ENCODE measurements at places on chromosomes 7 and 10.

DNA sequence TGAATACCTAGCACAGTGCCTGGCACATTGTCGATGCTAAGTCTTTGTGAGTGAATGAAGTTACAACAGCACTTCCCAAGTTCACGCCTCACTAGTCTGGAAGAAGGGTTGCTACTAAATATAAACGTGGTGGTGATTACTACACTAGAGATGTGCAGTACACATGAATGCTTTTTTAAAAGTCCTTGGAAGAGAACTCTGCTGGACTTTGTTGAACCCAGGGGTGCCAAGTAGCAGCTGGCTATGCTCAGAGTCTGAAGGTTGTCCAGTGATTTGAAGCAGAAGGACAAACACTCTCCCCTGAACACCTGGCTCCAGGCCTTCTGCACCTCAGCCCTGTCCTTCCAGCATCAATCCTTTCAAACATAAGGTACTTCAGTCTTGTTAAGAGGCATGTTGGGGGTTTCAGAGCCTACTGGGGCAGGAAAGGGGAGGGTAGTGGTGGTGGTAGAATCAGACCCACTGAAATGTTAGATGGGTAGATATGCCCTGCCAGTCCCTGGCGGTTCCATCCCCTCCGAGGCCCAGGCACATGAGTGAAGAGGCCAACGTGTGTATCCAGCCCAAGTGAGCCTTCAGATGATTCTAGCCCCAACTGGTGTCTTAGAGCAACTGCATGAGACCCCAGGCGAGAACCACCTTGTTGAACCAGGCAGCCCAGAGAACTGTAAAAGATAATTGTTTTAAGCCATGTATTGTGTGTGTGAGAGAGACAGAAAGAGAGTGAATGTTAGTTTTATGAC is 94.4 kb downstream of the TAX1BP1 start:
- DNase-seq = no peak

DNA sequence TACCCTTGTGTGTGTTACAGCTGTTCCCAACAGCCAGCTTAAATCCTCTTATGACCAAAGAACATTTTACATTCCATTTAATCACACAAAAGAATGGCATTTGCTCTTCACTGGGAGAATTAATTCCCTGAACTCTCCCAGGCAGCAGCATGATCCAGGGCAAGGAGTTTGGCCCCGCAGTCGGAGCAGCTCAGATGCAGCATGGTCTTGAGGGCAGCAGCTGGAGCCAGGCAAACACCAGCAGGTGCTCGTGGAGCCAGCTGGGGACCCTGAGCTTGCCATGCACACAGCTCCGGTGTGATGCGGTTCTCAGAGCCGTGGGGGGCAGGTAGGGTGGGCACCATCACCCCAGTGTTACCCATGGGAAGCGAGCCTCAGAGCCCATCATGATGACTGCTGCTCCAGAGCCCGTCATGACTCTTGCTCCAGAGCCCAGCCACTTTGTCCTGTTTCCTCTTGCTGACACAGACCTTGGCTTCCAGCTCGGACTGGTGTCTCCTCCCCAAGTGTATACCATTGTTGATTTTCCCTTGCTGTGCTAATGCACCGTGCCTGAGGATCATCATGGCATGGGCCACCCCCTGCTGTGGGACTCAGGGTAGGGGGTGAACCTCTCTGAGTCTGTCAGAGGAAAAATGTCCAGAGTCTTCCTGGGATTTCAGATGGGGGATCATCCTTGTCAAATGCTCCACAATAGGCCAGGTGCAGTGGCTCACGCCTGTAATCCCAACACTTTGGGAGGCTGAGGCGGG is 75.8 kb downstream of the ZRANB1 start:
- no peak for DNase-seq

DNA sequence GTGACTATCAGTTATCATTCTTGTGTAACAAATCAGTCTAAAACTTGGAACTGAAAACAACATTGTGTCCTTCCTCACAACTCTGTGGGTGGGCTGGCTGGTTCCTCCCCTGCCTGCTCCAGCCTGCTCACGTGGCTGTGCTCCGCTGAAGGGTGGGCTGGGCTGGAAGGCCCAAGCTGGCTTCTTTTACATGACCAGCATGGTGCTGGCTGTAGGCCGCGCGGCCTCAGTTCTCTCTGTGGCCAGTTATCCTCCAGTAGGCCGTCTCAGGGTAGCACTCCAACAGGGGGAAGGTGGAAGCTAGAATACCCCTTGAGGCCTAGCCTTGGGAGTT is 11.3 kb downstream of the ADAMTS14 start:
- no peak for DNase-seq

- no peak for DNase-seq
These were observed 87.5 kb upstream of the GATA3 start for GRCh38 chr10:7967035-7967434.

GRCh38 chr7:100472854-100473499 is 6.0 kb downstream of the TSC22D4 start:
- DNase-seq = no peak

DNA sequence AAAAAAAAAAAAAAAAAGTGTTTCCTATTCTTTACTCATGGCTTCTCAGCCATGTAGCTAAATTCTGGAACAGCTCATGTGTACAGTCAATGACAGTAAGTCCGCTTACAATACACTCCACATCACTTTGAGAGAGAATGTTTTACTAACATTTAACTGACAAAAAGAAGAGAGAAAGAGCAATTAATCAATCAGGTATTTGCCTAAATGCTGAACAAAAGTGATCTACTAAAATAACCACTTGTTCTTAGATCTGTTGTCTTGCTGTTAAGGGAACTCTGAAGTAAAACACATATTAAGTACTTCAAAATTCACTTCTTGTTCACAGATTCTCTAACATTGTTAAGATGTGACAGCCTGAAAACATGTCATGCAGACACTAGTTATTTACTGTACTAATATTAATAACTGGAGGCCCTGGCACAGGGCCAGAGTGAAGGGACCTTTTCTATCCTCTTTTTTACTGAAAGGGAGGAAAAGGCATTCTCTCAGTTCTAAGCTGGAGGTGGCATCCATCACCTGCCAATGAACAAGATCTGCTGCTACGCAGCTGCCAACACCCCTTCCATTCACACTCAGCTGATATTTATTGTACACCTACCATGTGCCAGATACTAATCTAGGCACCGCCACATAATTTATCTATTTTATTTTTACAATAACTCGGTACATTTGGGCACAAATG is 72.6 kb downstream of the AHR start:
- DNase-seq = no peak

DNA sequence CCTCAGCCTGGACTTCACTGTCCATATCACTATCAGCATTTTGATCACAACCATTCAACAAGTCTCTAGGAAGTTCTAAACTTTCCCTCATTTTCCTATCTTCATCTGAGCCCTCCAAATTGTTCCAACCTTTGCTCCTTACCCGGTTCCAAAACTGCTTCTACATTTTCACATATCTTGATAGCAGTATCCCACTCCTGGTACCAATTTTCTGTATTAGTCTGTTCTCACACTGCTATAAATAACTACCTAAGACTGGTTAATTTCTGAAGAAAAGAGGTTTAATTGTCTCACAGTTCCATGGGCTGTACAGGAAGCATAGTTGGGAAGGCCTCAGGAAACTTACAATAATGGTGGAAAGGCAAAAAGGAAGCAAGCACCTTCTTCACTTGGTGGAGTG is 11.9 kb downstream of the THAP5 start:
- no peak for DNase-seq

DNA sequence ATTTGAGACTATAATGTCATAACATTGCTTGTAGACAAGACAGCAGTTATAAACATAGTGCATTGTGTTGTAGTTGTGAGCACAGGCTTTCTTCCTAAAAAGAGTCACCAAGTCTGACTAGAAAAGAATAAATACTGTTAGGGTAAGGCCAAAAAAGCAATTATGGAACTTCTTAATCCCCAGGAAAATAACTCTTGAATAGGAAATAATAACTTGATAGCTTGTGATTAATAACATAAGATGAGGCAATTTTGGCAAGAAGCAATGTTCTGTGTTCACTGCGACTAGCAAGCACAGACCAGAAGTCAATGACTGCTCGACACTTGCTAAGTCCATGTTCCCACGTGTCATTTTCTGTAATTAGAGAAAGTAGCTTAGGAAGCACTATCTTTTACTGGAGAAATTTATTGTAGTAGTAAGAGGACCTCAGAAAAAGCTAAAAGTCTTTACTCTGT is 97.1 kb downstream of the AGMO start:
- DNase-seq = no peak

DNA sequence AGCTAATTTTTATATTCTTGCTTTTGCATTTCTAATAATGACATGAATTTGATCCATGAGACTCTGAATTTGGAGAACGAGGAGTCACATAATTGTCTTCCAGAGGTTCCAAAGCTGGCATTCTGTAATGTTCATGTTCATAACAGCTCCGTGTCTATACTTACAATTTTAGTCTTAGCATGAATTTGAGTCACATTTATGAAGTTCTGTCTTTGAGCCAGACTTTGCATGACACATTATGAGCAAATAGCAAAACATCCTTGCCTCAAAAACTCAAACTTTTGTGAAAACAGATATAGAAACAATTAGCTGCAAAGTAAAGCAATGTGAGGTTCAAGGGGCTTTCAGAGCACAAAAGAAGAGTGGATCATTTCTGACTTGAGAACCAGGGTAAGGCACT is 44.5 kb upstream of the CAV2 start:
- no peak for DNase-seq

DNA sequence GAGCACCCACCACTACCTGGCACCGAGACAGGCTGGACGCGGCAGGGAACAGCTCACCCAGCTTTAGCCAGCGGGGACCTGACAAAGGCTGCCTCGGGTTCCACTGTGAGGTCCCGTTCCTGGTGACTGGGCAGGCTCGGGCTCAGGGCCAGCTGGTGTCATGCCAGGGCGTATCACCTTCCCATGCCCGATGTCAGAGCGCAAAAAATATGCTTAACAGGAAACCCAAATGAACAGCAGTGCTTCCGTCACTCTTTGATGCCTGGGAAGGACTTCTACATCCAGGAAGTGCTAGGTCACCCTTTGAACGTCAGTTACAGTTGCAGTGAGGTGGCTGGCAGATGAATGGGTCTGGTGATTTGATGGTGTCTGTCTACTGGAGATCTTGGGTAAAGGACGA is 106.0 kb downstream of the ADARB2 start:
- DNase-seq = no peak

DNA sequence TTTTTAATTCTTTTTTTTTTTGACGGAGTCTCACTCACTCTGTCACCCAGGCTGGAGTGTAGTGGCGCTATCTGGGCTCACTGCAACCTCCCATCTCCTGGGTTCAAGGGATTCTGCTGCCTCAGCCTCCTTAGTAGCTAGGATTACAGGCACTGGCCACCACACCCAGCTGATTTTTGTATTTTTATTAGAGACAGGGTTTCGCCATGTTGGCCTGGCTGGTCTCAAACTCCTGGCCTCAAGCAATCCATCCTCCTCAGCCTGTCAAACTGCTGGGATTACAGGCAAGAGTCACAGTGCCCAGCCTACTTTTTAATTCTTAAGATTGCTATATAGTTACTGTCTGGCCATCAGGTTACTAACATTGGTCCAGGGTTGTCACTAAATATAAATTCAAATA is 59.6 kb downstream of the ZNF277 start:
- no peak for DNase-seq

DNA sequence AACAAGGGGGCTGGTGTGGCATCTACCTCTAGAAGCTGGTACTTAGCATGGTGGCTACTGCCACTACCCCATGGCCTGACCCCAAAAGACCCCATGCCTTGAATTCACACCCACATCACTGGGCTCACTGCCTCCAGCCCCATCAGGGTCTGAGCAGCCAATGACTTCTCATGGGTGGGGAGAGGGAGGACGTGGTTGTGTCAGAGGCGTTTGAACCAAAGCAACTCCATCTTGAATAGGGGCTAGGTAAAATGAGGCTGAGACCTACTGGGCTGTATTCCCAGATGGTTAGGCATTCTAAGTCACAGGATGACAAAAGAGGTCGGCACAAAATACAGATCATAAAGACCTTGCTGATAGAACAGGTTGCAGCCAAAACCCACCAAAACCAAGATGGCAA is 15.2 kb downstream of the KCP start:
- no peak for DNase-seq

DNA sequence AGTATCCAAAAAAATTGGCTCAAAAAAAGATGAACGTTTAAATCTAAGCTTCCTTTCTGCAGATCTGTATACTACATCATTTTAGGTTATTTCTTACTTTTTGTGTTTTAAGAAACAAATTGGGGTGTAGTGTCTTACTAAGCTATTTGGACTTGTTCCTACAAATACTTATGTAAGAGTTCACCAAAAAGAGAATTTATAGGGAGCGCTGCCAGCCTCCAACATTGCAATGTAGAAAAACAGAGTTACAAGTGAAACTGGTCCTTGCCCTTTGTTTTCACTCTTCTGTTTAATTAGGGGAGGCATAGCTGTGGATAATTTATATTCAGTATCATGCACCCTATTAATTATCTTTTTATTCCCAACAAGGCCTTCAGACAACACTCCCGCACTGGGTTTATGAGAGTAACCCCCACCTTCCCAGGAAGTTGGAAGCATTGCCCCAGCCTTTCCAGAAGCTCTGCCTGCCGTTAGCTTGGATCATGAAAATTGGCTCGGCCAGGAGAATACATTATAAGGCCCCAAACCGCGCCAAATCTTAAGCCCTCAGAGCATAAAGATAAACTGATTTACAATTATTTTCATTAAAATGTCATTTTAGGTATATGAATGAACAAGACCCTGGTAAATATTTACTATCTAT is 261.8 kb upstream of the KLF6 start:
- DNase-seq = no peak

- DNase-seq = no peak
These were observed 40.5 kb upstream of the TMEM273 start for GRCh38 chr10:49228677-49229076.

DNA sequence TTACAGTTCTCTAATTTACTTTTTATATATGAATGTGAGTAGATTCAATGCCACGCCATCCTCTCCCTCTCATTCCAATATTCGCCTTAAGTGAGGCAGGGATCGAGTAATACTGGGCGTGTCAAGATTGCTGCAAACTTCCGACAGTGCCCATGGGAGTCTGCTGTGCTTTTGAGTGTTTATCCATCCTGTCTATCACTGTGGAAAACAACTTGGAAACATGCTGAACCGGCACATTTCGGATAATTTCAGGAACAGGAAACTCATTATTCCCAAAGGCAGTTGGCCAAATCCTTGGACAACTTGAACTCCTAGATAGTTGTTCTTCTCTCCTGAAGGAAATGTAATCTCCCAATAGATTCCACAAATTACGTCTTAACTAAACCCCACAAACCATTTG is 28.5 kb downstream of the PIP4K2A start:
- no peak for DNase-seq

GRCh38 chr7:156094350-156095146 is 282.3 kb upstream of the SHH start:
- DNase-seq = no peak

GRCh38 chr7:29401769-29402168 is 161.9 kb upstream of the PRR15 start:
- DNase-seq = no peak

GRCh38 chr10:51501396-51501795 is 198.0 kb downstream of the CSTF2T start:
- no peak for DNase-seq

- no peak for DNase-seq
These were observed 44.3 kb upstream of the PRKAR1B start for GRCh38 chr7:771234-772004.

GRCh38 chr10:70588255-70588654 is 14.3 kb downstream of the PRF1 start:
- no peak for DNase-seq

DNA sequence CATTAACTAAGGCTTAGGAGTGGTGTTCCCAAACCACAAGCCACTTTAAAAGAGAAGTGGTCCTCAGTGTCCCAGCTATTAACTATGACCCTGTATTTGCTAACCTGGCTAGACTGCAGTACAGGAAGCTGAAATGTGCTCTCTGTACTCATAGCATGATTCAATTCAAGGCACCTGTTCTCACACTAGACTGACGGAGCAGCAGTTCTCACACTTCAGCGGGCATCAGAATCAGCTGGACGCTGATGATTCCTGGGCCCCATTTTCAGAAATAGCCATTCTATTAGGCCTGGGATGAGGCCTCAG is 24.5 kb upstream of the MSRB2 start:
- no peak for DNase-seq

Data from stimulated activated CD8-positive, alpha-beta memory T cell treated with anti-CD3 and anti-CD28 coated beads, Interleukin-15, amount 100 ng/mL, for 24 hours (primary cell).